Stimulated activated CD8-positive, alpha-beta memory T cell treated with anti-CD3 and anti-CD28 coated beads, Interleukin-7, amount 100 ng/mL, for 24 hours (primary cell): ENCODE measurements at places on chromosomes 13 and 19.

GRCh38 chr19:50377517-50377916 is 1.3 kb downstream of the NR1H2 start:
- DNase-seq: no peak

DNA sequence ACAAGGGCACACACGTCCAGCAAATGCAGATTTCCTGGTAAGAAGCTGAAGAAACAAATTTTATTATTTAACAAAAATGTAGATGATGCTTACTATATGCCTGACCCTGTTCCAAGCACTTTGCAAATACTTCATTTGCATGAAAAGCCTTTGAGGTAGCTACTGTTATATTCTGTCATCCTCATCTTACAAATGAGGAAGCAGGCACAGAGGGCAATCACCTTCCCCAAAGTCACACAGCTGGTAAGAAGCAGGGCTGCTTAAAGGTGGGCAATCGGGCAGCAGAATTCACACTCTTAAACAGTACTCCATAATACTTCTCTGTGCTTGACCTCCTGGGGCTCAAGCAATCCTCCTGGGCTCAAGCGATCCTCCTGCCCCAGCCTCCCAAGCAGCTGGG is 18.3 kb upstream of the PNMA8C start:
- DNase-seq: no peak

- no peak for DNase-seq
These were observed 33.3 kb downstream of the MCF2L start for GRCh38 chr13:113002206-113002912.

- no peak for DNase-seq
These were observed 8.7 kb downstream of the EML2 start for GRCh38 chr19:45630463-45630862.
